Activated T-cell treated with anti-CD3 and anti-CD28 coated beads for 1 hour (primary cell): ENCODE measurements at places on chromosomes 3 and 15.

- no peak for DNase-seq
These were observed 57.1 kb upstream of the POU1F1 start for GRCh38 chr3:87333393-87333892.

- DNase-seq = no peak
These were observed 9.9 kb downstream of the ALDH1A3 start for GRCh38 chr15:100889385-100890050.

DNA sequence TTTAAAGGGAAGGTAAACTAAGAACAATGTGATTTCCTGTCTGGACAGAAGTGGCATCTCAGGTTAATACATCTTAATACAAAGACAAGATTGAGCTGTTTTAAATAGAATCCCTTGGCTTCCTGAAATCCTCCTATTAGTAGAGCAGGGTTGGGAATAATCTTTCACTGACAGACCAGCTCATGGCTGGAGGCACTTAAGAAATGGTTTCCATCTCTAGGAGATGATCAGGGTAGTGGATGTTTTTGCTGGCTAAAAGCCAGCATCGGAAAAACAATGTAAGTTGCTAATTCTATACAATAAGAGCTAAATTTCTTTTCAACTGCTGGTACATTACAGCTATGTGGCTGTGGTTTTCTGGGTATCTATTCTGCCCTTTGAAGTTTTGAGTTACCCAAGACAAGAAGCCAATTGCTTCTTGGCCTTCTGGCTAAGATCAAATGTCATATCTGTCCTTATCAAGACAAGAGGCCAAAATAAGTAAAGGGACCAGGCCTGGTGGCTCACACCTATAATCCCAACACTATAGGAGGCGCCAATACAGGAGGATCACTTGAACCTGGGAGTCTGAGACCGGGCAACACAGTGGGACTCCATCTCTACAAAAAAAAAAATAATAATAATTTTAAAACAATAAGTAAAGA, 49.6 kb downstream of the SHQ1 start:
- no peak for DNase-seq

DNA sequence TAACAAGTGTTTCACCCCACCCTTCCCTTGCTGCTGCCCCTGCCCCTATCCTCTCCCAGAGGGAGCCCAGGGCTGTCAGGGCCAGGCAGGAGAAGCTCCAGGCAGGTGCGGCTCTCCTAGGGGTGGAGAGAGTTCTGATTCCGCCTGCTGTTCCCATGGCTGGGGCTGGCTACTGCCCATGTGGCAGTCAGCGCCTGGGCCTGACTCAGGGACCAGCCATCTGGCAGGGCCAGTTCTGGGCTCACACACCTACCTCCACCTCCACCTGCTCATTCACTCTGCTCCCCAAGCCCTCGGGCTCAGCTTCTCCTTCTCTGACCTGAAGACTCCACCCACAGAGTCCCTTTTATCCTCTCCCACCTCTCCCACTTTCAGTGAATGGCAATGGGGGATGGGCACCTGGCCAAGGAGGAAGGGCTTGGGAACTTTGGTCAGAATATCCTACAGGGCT, 23.4 kb downstream of the AMOTL2 start:
- DNase-seq = no peak

GRCh38 chr15:45555934-45556608, 31.1 kb upstream of the BLOC1S6 start:
- DNase-seq = no peak

- DNase-seq = no peak
These were observed 140.2 kb downstream of the FOXP1 start for GRCh38 chr3:71443332-71443731.

GRCh38 chr3:69932501-69932900, 67.0 kb upstream of the SAMMSON start:
- DNase-seq = no peak

- DNase-seq = no peak
These were observed 275.8 kb downstream of the SATB1 start for GRCh38 chr3:18149386-18149785.

DNA sequence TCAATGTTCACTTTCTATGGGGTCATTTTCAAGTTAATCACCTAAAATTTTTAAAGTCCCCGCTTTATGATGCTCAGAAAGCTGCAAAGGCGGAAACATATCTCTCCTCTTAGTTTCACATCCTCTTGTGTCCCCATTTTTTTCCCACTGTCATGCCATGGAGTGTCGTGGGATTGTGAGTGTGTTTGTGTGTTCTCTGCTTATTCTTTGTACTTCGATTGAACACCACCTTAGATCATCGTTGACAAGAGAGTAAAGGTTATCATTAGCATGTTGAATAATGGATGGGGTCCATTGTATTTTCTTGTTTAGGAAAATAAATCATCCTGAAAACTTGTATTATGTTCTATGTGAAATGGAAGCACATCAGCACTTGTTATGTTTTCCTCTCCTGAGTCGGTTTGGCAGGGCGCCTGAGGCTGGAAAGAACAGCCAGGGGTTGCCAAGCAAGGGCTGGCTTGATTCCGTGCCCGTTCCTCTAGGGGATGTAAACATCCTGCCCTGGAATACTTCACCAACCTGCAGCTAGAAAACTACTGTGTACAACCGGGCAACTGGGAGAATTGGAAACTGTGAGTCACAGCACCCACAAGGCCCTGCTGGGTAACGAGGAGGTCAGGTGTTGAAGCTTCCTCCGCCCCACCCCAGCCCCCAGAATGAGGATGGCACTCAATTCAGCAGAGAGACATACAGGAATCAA, 67.2 kb downstream of the EIF4E3 start:
- no peak for DNase-seq

DNA sequence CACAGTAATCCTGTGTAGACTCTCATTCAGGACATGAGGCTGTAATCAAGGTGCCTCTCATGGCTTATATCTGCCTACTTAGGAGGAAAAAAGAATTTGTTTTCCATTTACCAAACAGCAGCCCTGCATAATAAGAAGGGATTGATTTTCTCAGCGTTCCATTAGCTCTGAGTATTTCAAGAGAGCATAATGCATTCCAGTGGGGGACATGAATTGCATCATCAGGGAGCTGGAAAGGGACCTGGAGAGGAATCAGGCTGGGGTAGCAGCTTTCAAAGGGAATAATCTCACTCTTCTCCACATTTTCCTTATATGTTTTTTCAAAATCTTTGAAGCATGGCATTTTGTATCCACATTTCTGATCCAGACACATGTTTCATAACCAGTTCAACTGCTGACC, 150.6 kb upstream of the ANKRD28 start:
- no peak for DNase-seq

DNA sequence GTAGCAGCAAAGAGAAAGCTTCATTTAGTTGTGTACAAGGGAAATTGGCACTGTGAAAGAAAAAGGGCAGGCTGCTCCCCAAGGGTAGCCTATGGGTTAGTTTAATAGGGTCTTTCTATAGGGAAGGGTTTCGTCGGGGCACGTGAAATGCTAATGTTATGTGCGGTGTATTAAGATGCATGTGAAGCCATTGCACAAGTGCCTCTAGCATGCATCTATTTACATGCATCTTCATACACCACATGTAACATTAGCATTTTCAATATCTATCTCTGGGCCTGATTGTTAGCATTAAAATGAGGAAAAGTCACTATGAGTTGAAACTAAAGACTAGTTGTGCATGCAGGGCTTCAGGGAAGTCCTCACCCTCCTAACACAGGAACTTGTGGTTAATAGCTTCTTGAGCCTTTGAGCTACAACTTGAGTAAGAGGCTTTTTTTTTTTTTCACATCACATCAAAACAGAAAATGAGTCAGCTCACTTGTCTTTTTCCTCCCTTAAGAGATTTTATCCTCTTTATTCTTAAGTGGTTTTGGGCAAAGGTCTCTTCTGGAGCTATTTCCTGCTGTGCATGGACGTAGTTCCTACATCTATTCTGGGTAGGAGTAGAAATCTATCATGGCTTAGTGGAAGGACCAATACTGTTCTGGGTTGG, 613.4 kb downstream of the ZPLD1 start:
- no peak for DNase-seq

- DNase-seq = no peak
These were observed 225.2 kb upstream of the SETMAR start for GRCh38 chr3:4077950-4078349.

GRCh38 chr15:29409890-29410289, 140.3 kb upstream of the NSMCE3 start:
- DNase-seq = no peak

DNA sequence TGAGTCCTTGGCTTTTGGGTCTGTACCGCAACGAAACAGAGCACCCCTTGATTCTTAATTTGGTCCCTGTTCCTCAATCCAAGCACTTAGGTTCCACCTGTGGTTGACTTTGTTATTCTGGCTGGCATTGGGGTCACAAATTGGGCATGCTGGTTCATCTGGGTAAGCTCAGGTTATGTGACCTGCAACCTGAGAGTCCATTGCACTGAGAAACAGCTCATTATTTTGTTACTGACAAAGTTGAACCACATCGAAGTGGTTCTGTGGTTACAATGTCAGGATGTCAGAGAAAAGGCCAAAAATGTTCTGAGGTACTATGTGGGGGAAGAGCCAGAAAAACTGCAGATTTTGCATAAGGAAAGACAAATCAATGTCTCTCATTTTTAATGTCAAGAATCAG, 74.2 kb downstream of the ZNF621 start:
- DNase-seq = no peak

GRCh38 chr15:99174567-99175395, 69.9 kb downstream of the SYNM start:
- no peak for DNase-seq
